ENCODE measurements at places on chromosomes 11 and 22.

GRCh38 chr22:28052825-28053269, 133.8 kb upstream of the PITPNB start:
- no peak for DNase-seq

- DNase-seq = no peak
These were observed 13.6 kb downstream of the DGKZ start for GRCh38 chr11:46360878-46361277.

- no peak for DNase-seq
These were observed 18.7 kb downstream of the SLC6A5 start for GRCh38 chr11:20618083-20618482.

- DNase-seq = no peak
These were observed 1.5 kb downstream of the ADORA2A start for GRCh38 chr22:24428751-24429410.

DNA sequence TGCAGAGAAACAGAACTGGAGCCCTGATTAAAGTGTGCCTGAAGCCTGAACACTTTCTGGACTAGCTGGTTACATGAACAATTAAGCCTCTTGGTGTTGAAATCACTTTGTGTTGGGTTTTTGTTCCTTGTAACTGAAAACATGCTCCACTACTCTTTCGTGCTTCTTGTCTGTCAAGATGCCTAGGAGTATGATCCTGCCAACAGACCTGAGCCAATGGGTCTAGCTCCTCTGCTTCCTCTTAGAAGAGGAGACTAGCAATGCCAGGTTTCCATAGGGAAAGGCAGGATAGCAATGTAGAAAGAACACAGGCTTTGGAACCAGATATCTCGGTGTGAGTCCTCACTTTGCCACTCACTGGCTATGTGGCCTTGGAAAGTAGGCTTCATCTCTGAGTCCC, 40.3 kb downstream of the IRAG1 start:
- DNase-seq = no peak

Measured in MCF 10A (cell line).